ENCODE measurements at places on chromosomes 5 and 9. TPM values are rescaled to one million over a fixed set of nuclear protein-coding genes. Genes with fewer than 3 reads are reported as not detected.

Gene ANKRD33B
- 19.1 TPM for total RNA-seq

- H3K27ac ChIP-seq = no peak overlapping the region
- no peak for DNase-seq
- no peaks in the 10 kb centered on the region for H3K27me3 ChIP-seq
- H3K36me3 ChIP-seq = no peaks in the 10 kb centered on the region
Observed at GRCh38 chr9:101601904-101602765, 7.4 kb upstream of the PPP3R2 start.

DNA sequence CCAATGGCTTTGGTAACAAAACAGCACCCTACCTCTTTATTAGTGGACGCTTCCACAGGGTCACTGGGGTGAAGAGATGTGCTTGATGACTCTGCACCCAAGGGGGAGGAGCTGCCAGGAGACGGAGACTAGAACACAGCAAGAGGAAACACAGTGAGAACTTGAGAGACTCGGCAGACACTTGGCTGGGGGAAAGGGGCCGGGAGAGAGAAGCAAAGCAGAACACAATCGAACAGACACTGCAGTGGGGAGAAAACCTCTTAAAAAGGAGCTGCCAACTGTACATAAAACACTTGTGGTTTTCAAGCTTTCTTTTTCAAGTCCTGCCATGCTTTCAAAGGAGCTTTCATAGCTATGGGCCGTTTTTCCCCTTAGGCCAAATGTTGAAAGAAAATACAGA lies 151.0 kb downstream of the ENTREP1 start:
- H3K36me3 ChIP-seq = no peaks in the 10 kb centered on the region
- no peak for DNase-seq
- H3K4me1 ChIP-seq = no peaks in the 10 kb centered on the region
- no peak overlapping the region for H3K27ac ChIP-seq

Gene OTULIN
- 40.1 TPM for total RNA-seq

Gene ZDHHC11
- 3.0 TPM for total RNA-seq

- DNase-seq = peak; percentile 38
- no peak overlapping the region for H3K4me3 ChIP-seq
- no peaks in the 10 kb centered on the region for H3K36me3 ChIP-seq
- no peak overlapping the region for H3K27ac ChIP-seq
- H3K27me3 ChIP-seq = no peaks in the 10 kb centered on the region
Observed at GRCh38 chr9:92716557-92716956, 46.6 kb upstream of the IPPK start.

Gene ANKRD31
- total RNA-seq = not detected

DNA sequence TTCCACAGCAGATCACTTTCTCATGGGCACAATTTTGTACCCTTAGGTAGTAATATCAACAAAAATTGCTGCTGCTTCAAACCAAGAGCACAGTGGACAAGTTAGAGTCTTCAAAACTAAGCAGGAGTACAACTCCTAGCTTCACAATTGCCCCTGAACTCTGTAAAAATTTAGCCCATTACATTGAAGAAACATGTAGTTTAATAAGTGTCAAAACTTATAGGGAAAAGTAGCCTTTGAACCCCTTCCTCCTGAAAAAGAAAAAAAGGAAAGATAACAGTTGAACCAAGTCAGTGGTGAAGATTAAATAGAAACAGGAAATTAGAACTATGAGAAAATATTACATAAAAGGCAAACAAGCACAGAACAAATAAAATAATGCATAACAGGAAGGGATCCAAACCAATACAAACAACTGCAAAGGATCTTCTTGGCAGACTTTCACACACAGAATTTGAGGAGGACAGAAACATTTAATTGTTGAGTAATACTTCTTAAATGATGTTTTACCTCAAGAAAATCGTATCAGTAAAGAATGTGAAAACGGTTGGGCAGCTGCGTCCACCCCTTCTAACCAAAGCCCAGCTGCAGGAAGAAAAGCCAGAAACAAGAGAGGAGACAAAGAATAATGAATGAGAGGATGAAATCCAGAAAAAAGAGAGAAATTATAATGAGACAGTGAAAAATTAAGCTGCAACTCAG lies 636.0 kb downstream of the NR2F1-AS1 start:
- no peaks in the 10 kb centered on the region for H3K36me3 ChIP-seq
- no peak for DNase-seq
- H3K27ac ChIP-seq = peak overlapping the region; percentile 86
- peaks cover 23% of the 10 kb centered on the region for H3K4me1 ChIP-seq
- H3K27me3 ChIP-seq = no peaks in the 10 kb centered on the region

Gene CNTRL
- 11.5 TPM for total RNA-seq

- no peak overlapping the region for H3K4me3 ChIP-seq
- no peaks in the 10 kb centered on the region for H3K36me3 ChIP-seq
- peaks cover 24% of the 10 kb centered on the region for H3K4me1 ChIP-seq
- DNase-seq = no peak
Observed at GRCh38 chr5:132371603-132371994, 2.1 kb downstream of the SLC22A5 start.

- H3K27me3 ChIP-seq = no peaks in the 10 kb centered on the region
- no peaks in the 10 kb centered on the region for H3K4me1 ChIP-seq
- H3K36me3 ChIP-seq = no peaks in the 10 kb centered on the region
- DNase-seq = no peak
Observed at GRCh38 chr5:142465476-142465875, 140.7 kb upstream of the SPRY4 start.

Gene CAMK4
- 0.39 TPM for total RNA-seq

DNA sequence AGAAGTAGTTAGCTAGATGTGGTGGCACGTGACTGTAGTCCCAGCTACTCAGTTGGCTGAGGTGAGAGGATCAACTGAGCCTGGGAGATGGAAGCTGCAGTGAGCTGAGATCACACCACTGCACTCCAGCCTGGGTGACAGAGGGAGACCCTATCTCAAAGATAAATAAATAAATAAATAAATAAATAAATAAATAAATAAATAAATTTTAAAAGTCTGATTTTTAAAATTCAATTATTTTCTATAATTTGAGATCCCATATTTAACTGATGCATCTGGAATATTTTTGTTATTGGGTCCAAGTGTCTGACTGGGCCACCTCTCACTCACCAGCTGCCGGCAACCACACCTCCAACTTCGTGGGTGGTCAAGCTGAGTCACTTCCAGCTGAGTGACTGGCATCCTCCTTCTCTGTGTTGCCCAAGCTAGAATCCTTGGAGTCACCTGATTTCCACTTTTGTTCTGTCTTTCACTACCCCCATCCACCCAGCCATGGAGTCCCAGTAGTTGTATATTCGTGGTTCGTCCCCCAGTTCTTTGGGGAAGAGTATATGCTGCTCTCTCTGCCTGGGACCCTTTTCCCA lies 70.9 kb downstream of the EGFLAM start:
- peak; percentile 51 for DNase-seq
- H3K4me1 ChIP-seq = no peaks in the 10 kb centered on the region
- no peak overlapping the region for H3K27ac ChIP-seq
- H3K27me3 ChIP-seq = no peaks in the 10 kb centered on the region
- no peaks in the 10 kb centered on the region for H3K36me3 ChIP-seq
- H3K4me3 ChIP-seq = no peak overlapping the region

DNA sequence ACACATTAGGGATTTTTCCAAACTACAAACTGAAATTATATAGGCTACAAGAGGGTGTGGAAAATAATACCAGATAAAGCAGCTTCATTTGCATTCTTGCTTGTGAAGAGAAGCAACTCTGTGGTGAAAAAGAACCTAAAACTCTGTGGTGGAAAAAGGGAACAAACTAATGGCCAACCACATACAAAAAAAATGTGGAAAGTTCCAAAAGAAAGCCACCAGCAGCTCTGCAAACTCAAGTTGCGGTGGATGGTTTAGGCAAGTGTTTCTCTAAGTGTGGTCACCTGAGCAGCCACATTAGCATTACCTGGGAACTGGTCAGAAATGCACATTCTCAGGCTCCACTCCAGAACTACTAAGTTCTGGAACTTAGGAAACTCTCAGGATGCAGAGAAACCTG lies 586.4 kb downstream of the ACTL7B start:
- no peaks in the 10 kb centered on the region for H3K27me3 ChIP-seq
- H3K4me3 ChIP-seq = no peak overlapping the region
- no peaks in the 10 kb centered on the region for H3K36me3 ChIP-seq

- H3K4me1 ChIP-seq = no peaks in the 10 kb centered on the region
- H3K36me3 ChIP-seq = no peaks in the 10 kb centered on the region
- H3K27me3 ChIP-seq = no peaks in the 10 kb centered on the region
- DNase-seq = no peak
- H3K27ac ChIP-seq = no peak within 1 kb of the TSS
Observed at GRCh38 chr5:137498736-137499505, at the start of gene SPOCK1. TSS of gene SPOCK1 (minus strand) at chr5:137499326.

GRCh38 chr9:27413511-27414219 lies 110.4 kb upstream of the IFNK start:
- no peaks in the 10 kb centered on the region for H3K27me3 ChIP-seq
- no peak for DNase-seq

DNA sequence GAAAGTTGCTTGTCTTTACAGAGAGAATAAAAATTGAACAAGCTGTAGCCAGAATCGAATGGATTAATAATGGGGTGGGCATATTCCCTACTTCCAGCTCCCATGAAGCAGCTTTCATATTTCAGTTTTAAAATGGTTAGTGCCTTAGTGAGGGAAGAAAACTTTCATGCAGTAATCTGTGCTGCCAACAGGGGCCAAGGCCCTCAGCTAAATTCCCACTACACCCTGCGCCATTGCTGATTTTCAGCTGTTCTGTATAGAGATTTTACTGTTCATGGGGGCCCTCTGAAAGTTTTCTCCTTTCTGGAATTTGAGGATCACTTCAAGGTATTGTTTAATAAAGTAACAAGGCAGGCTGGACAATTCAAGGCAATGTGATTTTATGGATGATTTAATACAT lies 58.2 kb downstream of the CAST start:
- DNase-seq = no peak
- H3K4me1 ChIP-seq = no peaks in the 10 kb centered on the region
- H3K4me3 ChIP-seq = no peak overlapping the region
- no peaks in the 10 kb centered on the region for H3K27me3 ChIP-seq
- H3K27ac ChIP-seq = no peak overlapping the region
- H3K36me3 ChIP-seq = no peaks in the 10 kb centered on the region

DNA sequence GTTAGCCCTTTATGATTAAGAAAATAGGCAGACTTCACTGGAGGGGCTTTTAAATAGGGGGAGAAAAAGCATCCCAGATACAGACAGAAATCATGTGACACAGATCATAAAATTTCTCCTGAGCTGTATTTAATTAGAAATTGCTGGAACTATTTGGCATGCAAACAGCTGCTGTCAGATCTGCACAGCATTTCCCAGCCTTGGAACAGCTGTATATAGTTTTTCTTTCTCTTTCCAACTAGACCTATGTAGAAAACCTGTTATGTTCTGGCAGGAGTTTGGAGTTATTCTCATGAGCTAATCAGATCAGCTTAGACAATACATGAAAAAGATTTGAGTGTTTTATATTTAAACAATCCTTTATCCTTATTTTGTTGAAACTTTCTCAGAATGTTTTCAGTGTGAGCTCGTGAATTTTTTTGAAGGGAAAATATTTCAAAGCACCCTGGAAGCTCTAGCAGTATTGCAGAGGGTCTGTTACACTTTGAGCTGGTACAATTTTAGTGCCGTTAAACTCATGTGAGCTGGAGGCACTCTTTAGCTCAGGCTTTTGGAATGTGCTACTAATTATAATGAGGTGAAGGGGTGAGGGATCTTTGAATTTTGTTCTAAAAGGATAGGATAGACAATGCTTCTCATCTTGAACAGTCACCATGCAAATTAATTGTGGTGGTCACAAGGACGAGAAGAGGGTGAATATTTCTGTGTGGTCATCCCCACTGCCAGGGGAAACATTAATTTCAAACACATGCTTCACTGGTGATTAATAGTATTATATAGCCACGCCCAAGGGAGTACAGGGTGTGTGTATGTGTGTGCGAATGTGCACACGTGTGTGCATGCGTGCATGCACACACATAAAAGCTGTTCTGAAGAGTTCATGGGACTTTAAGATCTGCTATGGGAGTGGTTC lies 239.4 kb upstream of the FBXL7 start:
- H3K27me3 ChIP-seq = no peaks in the 10 kb centered on the region
- H3K36me3 ChIP-seq = no peaks in the 10 kb centered on the region
- H3K4me1 ChIP-seq = no peaks in the 10 kb centered on the region
- H3K4me3 ChIP-seq = no peak overlapping the region
- DNase-seq = no peak
- H3K27ac ChIP-seq = no peak overlapping the region

Gene NKD2
- 12.3 TPM for total RNA-seq

GRCh38 chr5:169811680-169812079 lies 168.6 kb downstream of the INSYN2B start:
- H3K27ac ChIP-seq = no peak overlapping the region
- H3K4me3 ChIP-seq = no peak overlapping the region
- no peaks in the 10 kb centered on the region for H3K4me1 ChIP-seq
- no peaks in the 10 kb centered on the region for H3K27me3 ChIP-seq

DNA sequence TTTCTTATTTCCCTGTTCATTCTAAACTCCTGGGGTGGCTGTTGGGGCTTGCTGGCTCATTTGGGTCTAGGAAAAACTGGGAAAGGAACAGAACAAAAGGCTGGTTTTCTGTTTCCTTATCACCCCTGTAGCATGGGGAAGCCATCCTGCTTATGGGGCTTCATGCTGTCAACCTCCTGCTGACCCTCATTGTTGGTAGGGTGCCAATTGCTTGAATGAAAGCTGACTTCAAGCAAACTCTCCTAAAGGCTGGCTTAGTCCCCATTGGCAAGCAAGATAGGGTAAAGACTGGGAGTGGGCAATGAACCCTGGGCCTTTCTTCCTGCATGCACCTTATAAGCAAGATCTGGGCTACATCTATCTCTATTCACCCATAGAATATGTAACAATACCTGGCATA lies 511.6 kb downstream of the DMAC1 start:
- H3K4me1 ChIP-seq = no peaks in the 10 kb centered on the region
- no peaks in the 10 kb centered on the region for H3K36me3 ChIP-seq
- no peaks in the 10 kb centered on the region for H3K27me3 ChIP-seq

Gene NOL6
- total RNA-seq = 75.1 TPM

GRCh38 chr5:125113328-125113727 lies 366.9 kb upstream of the ZNF608 start:
- DNase-seq = no peak
- no peaks in the 10 kb centered on the region for H3K4me1 ChIP-seq
- no peak overlapping the region for H3K4me3 ChIP-seq
- no peaks in the 10 kb centered on the region for H3K27me3 ChIP-seq
- no peaks in the 10 kb centered on the region for H3K36me3 ChIP-seq

Gene ECPAS
- total RNA-seq = 69.4 TPM

DNA sequence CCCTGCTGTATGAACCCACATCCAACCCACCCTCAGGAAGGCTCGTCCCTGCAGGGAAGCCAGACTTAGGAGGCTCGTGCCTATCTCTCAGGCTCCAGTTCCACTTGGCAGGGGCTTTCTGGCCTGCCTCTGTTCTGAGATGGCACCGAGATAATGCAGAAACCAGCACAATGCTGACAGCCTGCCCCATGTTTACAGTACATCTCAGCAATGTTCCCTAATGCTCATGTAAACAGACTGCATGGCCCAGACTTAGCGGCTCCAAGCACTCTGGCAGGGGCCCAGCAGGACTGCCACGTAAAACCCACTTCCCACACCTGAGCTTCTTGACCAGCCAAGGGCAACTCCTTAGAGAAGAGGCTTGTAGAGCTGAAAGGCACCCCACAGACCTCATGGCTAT lies 499.5 kb upstream of the BRINP1 start:
- no peaks in the 10 kb centered on the region for H3K27me3 ChIP-seq
- no peak overlapping the region for H3K27ac ChIP-seq
- H3K4me1 ChIP-seq = no peaks in the 10 kb centered on the region
- no peaks in the 10 kb centered on the region for H3K36me3 ChIP-seq
